ENCODE measurements at places on chromosomes 4 and X.

DNA sequence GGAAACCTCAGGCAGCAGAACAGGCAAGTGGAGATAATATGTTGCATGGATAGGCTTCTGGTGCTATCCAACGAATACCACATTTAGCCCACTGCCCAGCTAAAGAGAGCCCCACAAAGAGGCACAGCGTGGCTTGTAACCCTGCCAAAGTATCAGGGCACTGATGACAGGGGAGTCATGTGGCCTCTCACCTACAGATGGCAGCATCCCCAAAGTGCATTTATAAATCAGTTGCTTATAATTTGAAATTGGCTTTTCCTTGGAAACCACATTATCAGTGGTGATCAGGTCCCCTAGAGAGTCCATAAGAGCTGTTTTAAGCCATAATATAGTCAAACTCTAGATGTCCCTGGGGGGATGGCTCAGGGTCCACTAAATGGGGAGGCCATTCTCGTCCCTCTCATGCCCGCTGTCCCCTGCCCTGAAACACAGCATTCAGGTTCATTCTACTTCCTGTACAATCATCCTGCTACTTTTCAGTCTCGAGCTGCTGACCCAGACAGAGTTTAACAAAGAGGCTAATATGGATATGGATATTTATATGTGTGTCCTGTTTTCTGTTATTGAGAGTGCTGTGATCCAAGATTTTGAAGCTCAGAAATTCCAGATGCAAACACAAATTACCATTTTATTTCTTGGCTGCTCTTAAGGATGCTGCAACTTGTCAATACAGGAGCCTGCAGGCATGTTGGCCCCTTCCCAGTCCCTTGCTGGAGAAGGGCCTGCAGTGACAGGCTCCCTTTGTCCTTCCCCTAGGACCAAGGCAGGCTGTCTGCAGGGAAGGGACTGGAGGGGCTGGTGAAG lies 28.5 kb downstream of the SRPX start:
- no peak for DNase-seq

GRCh38 chr4:40412866-40413795 lies 78.0 kb downstream of the CHRNA9 start:
- no peak for DNase-seq

- no peak for DNase-seq
Observed at GRCh38 chrX:32392655-32393054, 818.7 kb downstream of the DMD start.

GRCh38 chr4:127759228-127759820 lies 22.8 kb upstream of the HSPA4L start:
- DNase-seq = no peak

GRCh38 chr4:109440948-109441347 lies 7.3 kb downstream of the SEC24B start:
- no peak for DNase-seq

DNA sequence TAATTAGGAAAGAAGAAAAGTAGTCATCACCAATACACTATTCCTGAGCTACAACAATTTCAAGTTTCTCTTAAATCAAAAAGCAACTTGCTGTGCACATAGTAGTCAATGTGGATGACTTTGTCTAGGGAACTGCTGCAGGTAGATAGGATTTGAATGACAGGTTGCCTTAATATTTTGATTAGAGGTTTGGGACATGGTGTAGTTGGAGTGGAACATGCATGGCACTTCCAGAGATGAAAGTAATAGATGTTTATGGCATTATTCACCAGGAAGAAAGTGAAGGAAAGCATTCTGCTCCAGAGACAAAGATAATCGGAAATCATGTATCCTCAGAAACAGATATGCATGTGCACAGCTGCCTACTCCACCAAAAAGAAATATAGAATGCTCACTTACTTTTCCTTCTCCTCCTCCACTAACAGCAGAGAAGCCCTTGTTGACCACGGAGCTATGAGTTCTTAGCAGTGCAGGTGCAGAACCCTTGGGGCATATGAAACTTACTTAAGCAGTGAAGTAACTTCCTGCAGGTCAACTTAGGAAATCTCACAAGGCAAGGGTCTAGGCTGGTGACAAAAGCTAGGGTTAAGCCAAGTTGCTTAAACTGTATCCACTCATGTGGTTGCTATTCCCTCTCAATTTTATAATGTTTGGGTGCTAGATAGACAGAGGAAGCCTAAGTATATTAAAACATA lies 390.8 kb downstream of the HNRNPD start:
- DNase-seq = no peak

- peak; percentile 79 for DNase-seq
Observed at GRCh38 chr4:82905205-82905604, 4.7 kb downstream of the THAP9 start.

GRCh38 chrX:15714529-15714928 lies 23.5 kb upstream of the CA5B start:
- DNase-seq = no peak

- no peak for DNase-seq
Observed at GRCh38 chr4:119244344-119244743, 31.8 kb downstream of the USP53 start.

Measured in CD4-positive, CD25-positive, alpha-beta regulatory T cell (primary cell).